Stimulated activated CD8-positive, alpha-beta memory T cell treated with anti-CD3 and anti-CD28 coated beads, Interleukin-15, amount 100 ng/mL, for 48 hours (primary cell): ENCODE measurements at places on chromosomes 6 and 20.

DNA sequence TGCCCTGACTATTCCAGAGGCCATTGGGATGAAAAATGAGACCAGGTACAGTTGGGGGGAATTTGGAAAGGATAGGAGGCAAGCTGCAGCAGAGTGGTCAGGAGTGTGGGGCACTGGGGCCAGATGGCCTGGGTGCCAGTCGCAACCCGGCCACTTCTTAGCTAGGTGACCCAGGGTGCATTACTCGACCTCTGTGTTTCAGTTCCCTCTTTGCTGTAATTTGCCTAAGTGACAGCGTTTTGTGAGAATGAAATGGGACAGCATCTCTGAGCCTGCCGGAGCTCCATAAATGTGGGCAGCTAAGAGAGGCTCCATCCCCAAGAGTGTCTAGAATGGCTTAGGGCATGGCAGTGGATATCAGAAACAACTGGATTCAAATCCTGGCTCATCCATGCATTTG is 13.9 kb downstream of the LRFN2 start:
- no peak for DNase-seq

- no peak for DNase-seq
These were observed 1.3 kb downstream of the MAN1A1 start for GRCh38 chr6:119348096-119348747.

- no peak for DNase-seq
These were observed 311.1 kb upstream of the RNF24 start for GRCh38 chr20:4326195-4327065.

DNA sequence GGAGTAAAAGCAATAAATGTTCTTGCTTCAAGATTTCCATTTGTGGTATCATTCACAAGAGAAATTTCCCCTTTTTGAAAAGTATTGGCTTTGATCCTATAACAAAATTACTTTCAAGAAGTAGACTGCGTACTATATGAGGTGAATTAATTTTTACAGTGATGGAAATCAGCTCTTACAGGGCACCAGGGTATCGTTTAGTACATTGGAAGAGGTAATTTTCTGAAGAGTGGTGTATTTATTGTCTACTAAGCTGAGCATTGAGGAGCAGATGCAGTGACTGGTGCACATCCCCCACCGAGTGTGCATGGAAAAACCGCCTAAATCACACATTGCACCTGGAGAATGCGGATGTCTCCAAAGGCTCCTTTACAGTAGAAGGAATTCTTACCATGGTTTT is 209.5 kb downstream of the SAMD5 start:
- DNase-seq, result no peak

DNA sequence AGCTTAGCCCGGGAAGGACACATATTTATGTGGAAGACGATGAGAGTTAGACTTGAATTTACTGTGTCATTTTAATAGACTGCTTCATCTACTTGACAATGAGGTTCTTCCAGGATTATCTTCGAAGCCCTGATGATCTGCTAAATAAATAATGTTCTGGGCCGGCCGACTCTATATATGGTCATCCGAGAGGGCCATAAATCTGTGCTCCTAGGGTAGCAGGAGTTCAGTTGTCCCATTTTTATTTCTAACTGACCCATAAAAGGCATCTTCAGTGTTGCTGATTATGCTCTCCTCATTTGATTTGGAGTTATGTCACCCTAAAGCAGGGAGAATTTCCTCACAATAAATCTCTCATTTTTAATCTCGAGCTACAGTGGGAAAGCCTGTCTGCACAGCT is 217.1 kb downstream of the SLC24A3 start:
- DNase-seq, result no peak

DNA sequence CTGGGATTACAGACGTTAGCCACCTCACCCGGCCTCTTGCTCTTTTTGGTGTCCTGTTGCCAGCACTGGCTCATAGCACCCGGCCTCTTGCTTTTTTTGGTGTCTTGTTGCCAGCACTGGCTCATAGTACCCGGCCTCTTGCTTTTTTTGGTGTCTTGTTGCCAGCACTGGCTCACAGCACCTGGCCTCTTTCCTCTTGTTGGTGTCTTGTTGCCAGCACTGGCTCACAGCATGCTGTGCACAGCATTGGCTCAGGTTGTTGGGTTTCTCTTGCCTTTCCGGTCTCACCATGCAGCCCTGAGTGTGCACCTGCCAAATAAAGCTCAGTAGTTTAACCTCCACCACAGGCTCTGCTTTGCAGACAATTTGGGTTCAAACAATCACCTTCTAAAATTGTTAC is 208.2 kb downstream of the THBS2 start:
- no peak for DNase-seq

DNA sequence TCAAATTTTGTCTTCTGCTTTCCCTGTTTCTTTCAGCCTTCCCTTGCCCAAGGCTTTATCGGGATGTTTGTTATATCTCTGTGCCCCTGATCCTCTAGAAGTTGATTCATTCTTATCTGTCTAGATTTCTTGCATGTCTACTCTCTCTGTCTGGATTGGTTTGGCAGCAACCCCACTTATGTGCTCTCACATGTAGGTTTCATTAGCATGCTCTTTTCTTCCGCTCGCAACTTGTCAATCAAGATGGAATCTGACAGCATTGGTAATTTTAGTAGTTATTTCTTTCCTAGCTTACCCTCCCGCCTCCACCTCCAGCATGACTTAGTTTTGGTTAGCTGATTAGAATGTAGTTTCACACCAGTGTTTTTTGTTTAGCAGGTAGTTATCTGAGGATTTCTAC is 39.3 kb downstream of the LRRC1 start:
- no peak for DNase-seq

DNA sequence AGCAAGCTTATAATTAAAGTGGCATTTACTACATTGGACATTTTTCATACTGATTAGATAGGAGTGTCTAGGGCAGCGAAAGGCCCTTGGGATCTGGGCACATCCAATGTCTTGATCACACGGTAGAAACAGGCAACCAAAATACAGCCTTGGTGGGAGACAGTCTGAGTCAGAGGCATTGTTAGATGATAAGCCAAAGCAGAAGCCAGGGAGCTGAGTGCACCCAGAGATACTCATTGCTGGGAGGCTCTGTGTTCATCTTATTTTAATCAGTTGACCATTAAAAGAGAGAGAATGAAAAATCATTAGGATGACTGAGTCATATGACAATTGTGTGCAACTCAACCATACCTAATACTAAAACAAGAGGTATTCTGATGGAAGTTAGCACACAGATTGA is 109.5 kb downstream of the LCA5 start:
- DNase-seq, result no peak

GRCh38 chr20:44402391-44403193 is 47.1 kb downstream of the HNF4A start:
- no peak for DNase-seq

DNA sequence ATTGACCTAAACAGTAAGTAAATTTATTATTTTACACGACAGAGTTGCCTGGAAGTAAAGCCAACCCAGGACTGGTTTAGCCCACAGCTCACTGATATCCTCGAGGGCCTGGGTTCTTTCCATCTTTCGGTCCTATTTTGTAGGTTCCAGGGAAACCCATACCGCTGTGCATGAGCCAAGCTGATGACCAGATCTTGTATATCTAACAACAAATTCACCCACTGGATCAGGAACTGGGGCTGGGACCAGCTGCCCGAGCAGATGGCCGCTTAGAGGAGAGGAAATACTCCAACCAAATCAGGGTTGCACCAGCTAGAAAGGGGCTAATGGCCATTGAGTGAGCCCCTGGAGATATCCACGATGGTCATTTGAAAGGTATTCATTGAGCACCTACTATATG is 139.2 kb downstream of the BACH2 start:
- DNase-seq, result no peak
